Stimulated activated CD4-positive, alpha-beta T cell treated with anti-CD3 and anti-CD28 coated beads, Interleukin-15, amount 100 ng/mL, for 1 hour (primary cell): ENCODE measurements at places on chromosomes 4 and X.

GRCh38 chr4:99100876-99101275, 12.3 kb upstream of the ADH5 start:
- no peak for DNase-seq

- no peak for DNase-seq
Observed at GRCh38 chr4:174396599-174397110, 112.9 kb downstream of the CEP44 start.

GRCh38 chrX:3520982-3521381, 174.5 kb upstream of the MXRA5 start:
- no peak for DNase-seq

DNA sequence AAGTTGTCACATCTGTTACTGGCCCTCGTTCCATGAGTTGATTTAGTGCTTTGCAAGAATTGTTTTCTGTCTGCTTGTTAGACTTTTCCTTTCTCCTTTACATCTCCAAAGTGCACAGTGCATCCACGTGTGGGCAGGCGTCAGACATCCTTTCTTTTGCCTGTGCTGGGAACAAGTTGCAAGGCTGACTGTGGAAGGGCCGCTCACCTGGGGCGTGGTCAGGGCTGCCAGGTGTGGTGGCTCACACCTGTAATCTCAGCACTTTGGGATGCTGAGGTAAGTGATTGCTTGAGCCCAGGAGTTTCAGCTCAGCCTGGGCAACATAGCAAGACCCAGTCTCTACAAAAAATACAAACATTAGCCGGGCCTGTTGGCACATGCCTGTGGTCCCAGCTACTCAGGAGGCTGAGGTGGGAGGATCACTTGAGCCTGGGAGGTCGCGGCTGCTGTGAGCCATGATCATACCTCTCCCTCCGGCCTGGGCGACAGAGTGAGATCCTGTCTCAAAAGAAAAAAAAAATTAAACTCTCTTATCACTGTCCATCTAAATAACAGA, 46.2 kb downstream of the RGS12 start:
- no peak for DNase-seq

DNA sequence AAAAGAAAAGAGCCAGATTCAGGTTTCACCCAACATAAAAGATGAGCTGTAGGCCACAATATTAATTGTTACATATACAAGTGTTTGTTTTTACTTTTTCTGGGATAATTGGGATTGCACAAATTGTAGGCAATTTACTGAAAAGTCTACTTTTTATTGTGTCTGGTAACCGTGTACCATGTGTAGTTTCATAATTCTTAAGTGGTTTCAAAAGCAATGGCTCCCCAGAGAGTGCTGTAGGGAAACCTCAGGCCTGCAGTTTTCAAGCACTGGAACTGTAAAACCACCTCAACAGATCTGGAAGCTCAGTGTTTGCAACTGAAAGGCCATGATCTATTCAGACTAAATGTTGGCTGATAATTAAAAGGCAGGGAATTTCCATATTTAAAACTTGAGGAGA, 53.9 kb upstream of the MMAA start:
- no peak for DNase-seq

DNA sequence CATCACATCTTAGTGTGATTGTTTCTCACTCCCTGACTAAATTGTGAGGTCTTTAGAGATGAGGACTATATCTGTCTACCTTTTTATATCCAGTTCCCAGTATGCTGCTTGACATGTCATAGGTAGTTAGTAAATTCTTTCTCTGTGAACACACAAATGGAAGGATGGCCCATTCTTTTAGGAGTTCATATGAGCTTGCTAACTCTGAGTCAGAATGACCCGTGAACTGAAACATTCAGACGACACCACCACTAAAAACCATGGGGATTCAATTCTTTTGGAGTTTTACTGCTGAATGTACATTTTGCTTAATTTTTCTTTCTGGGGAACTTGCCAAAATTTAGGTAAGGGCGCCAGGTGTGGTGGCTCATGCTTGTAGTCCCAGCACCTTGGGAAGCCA, 13.9 kb downstream of the OFD1 start:
- no peak for DNase-seq

GRCh38 chrX:18757956-18758932, 50.8 kb downstream of the PPEF1 start:
- DNase-seq, result no peak
